GM10248 (cell line): ENCODE measurements at places on chromosomes 5 and 9.
A peak's percentile ranks its signal among the peaks of the same experiment; 100 is the strongest.

DNA sequence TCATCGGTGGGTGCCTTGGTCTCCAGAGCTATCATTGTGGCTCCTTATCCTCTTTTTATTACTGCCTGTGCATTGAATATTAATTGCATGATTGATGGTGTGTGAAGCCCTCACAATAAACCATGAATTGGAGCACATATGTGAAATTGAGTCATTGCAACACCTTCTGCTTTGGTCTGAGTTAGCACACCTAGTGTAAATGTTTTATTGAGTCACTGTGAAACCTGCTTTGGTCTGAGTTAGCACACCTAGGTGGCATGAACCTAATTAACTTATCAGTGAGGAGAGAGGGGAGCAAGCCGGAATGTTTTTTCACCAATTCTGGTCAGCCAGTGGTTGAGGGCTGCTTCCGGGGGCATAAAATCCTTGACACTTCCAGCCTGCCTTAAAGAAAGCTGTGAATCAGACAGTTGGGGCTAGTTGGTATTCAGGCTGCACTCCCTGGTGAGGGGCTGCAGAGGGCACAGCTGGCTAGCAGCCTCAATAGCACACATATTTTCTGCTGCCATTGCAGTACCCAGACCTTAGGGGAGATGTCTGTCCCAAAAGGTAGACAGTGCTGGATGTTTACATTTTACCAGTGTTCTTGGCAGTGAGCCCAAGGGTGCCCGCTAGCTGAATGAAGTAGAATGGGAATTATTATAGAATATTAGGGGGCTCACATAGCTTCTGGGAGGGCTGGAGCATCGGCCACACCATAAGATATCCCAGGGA lies 76.5 kb upstream of the GOLM1 start:
- DNase-seq: no peak

- DNase-seq: no peak
These were observed 281.5 kb upstream of the GRIA1 start for GRCh38 chr5:153209016-153209415.

GRCh38 chr9:89353989-89354388 lies 35.7 kb downstream of the SECISBP2 start:
- no peak for DNase-seq

DNA sequence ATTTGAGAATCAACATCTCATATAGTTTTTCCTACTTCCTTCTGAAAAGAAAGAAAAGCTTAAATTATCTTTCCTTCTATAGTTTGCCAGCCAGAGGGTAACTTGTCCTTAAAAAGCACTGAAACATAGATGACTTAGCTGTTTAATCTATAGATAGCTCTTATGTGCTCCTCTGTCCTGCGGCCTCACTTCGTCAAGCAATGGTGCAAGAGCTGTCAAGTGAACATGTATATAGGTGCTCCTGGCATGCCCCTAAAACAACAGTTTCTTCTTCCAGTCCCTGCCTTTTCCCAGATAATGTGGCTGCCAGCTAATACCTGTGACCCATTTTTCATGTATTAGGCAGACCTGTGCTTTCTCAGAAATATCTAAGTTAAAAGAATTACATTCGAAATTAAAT lies 287.7 kb upstream of the EFNA5 start:
- DNase-seq: no peak

- no peak for DNase-seq
These were observed 272.4 kb downstream of the ARRDC3 start for GRCh38 chr5:91110686-91111085.

GRCh38 chr5:122498163-122498562 lies 186.1 kb downstream of the SNCAIP start:
- no peak for DNase-seq

- no peak for DNase-seq
These were observed 60.3 kb downstream of the SNX30 start for GRCh38 chr9:112810696-112811490.

- DNase-seq: no peak
These were observed 53.2 kb downstream of the NAA35 start for GRCh38 chr9:85994191-85994590.

- DNase-seq: no peak
These were observed 35.7 kb downstream of the TGFBI start for GRCh38 chr5:136064510-136064909.

GRCh38 chr5:122972877-122973276 lies 63.6 kb downstream of the PPIC start:
- no peak for DNase-seq

GRCh38 chr5:83496626-83497025 lies 25.1 kb downstream of the VCAN start:
- DNase-seq: no peak

GRCh38 chr5:40775085-40775845 lies 19.5 kb upstream of the TTC33 start:
- DNase-seq: no peak

DNA sequence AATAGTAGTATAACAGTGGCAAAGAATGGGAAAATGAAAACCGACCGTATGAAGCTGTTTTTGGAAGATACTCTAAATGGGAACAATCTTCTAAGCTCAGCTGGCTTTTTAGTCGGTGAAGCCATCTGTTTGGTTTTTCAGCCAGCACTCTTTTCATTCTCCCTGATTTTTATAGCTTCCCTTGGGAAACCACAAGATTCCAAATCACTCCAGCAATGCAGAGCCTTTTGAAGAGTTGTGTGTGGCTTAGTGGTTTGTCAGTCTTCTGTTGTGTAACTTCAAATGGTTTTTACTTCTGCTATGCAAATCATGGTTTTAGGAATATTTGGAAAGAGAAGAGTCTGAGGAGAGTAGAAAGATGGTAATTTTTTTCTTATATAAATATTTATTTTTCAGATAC lies 180.7 kb downstream of the KDM4C start:
- no peak for DNase-seq

DNA sequence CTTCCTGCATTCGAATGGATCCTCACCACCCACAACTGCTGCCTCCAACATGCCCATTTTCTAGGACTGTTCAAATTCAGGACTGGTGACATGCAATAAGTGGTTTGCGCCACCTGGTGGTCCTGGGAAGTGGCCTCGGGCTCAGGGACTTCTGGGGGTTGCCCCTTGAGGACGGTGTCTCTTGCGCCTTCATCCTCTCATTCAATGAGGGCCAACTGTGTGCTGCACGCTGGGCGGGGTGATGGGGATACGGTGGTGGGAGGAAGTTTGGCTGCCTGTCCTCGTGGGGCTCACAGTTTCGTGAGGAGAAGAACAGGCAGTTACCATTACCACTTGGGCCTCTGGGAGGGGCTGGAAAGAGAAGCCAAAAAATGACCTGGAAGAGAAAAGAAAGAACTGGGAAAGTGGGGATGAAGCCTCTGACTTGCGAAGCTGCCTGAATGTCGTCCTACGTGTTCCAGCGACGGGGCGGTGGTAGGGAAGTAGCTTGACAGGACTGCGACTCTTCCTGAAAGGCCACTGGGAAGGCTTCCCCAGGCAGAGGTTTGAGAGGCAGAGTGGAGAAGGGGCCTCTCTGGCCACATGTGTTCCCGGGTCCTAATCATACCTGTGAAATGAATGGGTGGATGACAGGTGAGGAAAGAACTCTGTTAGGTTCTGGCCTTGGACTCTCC lies 49.0 kb downstream of the PSD2 start:
- DNase-seq: peak; percentile 84

DNA sequence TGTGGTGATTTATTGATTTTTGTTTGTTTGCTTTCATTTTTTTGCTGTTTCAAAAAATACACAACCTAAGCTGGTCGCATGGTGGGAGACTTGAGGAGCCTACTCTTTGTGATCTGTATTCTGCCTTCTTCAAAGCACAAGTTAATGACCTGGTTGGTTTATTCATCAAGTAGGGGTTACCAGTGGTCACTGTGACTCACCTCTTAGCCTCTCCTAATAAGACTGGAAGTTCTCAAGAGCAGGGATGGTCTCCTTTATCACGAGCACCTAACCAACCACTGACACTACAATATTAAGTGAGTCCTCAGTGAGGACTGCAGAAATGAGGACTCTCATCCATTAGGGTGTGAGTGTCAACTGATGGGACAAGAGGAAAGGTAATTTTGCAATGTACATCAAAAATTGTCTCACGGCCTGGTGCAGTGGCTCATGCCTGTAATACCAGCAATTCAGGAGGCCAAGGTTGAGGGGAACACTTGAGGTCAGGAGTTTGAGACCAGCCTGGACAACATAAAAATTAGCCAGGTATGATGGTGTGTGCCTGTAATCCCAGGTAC lies 13.6 kb upstream of the MTMR12 start:
- DNase-seq: no peak

- no peak for DNase-seq
These were observed 64.1 kb upstream of the TYRP1 start for GRCh38 chr9:12629067-12629466.

DNA sequence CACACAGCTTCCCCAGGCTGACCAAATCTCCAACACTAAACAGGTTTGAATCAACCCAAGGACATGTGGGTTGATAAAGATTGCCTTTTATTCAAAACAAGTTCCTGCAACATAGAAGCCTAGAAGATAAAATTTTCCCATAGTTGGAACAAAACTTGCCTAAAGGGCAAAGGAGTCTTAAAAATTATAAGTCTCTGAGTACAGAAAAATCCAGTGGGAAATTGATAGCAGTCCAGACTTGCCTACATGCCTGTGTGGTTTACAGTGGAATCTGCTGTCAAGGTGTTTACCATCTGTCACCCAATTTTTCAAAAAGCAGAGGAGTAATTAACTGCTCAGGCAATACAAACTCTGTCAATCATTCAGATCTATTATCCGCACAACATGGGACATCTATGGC lies 168.2 kb downstream of the PPP2R2B start:
- DNase-seq: no peak

DNA sequence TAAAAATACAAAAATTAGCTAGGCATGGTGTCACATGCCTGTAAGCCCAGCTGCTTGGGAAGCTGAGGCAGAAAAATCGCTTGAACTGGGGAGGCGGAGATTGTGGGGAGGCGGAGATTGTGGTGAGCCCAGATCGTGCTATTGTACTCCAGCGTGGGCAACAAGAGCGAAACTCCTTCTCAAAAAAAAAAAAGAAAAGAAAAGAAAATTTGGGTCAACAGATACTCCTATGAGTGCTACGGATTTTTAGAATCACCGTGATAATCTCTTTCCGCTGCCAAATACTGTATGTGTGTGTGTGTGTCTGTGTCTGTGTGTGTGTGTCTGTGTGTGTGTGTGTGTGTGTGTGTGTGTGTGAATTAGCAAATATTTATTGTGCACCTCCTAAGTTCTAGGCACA lies 64.4 kb downstream of the ARRDC3 start:
- no peak for DNase-seq

- DNase-seq: peak; percentile 89
These were observed 13.3 kb downstream of the RPS14 start for GRCh38 chr5:150436141-150436680.

DNA sequence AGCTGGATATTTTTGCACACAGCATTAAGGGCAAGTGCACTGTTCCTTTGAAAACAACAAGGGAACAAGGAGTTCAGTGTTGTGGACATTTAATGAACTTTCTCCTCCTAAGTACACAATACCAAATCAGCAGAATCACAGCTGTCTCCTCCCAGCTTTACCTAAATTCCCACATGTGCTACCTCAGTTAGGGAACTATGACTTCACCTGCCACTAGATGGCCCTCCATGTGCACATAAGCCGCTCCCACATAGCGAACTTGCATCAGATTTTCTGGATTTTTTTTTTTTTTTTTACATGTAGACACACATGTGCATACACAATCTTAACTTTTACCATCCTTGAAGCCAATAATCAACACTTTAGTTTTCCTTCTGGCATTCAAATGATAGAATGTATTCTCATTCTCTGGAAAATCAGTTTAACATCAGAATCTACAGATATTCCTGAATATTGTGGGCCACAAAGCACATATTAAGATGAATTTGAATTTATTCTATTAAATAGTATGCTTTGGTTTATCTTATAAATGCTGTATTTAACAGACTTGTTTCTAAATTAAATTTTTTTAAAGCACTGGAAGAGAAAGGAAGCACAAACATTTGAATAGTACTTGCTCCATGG lies 123.6 kb downstream of the PALM2AKAP2 start:
- peak; percentile 64 for DNase-seq

GRCh38 chr5:161064297-161064696 lies 212.3 kb upstream of the ATP10B start:
- DNase-seq: no peak

GRCh38 chr9:6692881-6693361 lies 47.4 kb upstream of the GLDC start:
- no peak for DNase-seq

DNA sequence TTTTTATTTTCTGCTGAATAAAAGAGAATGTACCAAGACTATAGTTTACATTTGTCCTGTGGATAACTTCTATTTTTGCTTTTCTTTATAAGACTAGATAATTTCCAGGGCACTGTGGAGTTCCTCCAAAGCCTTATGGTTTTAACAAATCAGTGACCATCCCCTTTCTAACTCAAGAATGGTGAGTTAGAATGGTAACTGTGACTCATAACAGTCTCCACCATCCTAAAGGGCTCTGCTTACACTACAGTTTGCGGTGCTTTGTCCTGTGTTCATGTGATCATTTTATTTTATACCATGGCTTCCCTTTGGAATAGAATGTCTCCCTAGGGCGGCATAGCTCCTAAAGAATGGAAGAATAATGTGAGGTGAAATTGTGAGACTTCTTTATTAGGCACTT lies 30.2 kb downstream of the WDR36 start:
- DNase-seq: no peak

GRCh38 chr5:135239453-135240282 lies 159.4 kb downstream of the MACROH2A1 start:
- DNase-seq: no peak

DNA sequence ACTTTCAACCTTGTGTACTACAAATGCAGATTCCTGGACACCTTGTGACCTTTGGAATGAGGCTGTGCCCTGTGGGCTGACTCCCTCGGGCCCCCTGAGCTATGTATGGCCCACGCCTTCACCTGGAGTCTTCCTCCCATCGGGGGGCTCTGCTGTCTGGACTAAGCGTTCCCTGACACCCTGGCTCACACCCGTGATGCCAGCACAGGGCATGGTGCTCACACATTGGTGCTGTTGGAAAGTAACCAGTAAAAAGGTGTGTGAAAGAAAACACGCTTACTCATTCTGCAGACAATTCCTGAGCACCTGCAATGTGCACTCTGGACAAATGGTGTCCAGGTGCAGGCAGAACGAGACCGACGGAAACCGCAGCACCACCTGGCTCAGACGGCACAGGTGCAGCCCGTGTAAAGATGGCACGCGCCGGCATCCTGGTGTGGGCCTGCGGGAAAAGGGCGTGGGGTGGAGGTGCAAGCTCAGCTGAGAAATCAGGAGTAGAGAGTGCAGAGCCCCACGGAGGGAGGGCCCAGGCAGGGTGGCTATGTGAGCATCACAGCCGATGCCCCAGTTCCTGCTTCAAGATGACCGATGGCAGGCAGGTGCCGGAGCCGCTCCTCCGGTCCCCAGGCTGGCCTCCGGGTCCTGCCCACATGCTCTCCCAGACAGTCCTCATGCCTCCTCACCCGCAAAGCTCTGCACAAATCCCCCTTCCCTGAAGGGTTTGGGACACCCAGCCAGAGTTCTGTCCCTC lies 11.0 kb downstream of the LPCAT1 start:
- no peak for DNase-seq

- no peak for DNase-seq
These were observed 271.0 kb downstream of the DNAH5 start for GRCh38 chr5:13673511-13673910.

- DNase-seq: no peak
These were observed 32.4 kb downstream of the WHRN start for GRCh38 chr9:114472765-114473446.
